ENCODE measurements at places on chromosomes 11 and 22.

DNA sequence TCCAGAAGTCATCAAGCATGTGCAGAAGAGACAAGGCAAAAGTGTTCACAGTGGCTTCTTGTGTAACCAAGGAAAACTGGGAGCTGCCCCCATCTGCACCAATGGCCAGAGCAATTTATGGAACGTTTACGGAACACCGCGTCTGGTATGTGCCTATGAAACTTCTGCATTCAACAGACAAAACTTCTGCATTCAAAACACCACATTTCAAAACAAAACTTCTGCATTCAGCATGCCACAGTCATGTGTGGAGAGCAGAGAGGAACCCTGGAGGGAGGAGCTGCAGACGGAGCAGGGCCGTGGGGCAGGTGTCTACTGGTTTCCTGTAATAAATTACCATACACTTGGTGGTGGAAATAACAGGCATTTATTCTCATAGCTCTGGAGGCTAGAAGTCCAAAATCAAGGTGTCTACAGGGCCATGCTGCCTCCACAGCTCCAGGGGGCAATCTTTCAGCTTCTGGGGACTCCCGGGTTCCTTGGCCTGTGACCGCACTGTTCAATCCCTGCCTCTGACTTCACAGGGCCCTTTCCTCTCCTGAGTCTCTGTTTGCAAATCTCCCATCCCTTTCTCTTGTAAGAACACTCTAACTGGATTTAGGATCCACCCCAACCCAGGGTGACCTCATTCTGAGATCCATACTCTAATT is 32.2 kb downstream of the RPL3 start:
- no peak for DNase-seq

DNA sequence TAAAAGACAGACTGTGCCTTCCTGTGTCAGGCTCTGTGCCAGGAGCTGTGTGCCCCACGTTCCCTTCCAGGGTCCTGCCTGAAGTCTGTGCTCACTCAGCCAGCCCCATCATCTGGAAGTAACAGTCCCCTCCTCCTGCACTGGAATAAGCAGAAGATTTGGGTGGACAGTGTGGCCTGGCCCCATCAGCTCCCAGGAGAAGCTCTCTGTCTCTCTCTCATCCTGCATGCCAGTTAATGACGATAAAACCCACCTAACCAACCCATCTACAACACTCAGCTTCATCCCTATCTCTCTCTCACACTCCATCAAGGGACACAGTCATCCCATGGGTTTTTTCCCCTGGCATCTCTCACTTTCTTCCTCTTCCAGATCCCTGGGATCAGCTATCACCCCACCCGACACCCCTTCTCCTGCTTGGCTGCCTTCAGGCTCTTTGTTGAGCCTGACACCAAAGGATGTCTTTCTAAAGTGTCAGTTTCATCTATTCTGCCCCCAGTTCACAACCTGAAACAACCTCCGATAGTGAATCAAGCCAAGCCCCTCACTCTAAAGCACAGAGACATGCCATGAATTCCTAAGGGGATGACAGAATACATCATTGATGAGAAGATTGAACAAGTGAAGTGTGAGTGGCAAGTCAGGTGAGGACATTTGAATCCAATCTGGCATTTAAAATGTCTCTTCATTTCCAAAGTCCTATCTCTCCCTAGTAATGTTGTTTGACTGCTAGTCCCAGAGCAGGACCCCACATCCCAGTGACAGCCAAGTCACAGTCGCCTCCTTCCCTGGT is 91.4 kb upstream of the TOP3B start:
- DNase-seq, result no peak

GRCh38 chr11:128663824-128664223 is 30.0 kb upstream of the FLI1 start:
- no peak for DNase-seq

DNA sequence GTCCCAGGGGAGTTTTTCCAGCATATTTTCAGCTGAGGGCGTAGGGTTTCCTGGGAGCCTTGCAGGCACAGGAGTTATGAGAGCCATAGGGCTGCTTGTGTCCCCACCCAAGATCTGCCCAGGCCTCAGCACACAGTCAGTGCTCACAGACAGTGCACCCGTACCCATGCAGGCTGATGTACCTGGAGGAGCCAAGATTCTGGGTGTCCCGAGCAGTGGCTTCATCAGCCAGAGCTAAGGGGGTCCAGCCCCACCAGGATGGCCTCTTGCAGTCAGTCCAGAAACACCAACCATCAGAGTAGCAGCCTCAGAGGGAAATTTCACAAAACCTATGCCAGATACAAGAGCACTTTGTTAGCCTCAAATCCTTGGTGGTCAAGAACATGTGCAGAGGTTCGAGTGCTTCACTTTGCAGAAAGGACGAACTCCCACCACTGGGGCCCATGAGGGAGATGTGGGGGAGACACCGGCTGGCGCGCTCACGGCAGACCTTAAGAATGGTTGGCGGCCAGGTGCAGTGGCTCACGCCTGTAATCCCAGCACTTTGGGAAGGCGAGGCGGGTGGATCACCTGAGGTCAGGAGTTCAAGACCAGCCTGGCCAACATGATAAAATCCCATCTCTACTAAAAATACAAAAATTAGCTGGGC is 43.8 kb upstream of the RTL6 start:
- DNase-seq, result no peak

DNA sequence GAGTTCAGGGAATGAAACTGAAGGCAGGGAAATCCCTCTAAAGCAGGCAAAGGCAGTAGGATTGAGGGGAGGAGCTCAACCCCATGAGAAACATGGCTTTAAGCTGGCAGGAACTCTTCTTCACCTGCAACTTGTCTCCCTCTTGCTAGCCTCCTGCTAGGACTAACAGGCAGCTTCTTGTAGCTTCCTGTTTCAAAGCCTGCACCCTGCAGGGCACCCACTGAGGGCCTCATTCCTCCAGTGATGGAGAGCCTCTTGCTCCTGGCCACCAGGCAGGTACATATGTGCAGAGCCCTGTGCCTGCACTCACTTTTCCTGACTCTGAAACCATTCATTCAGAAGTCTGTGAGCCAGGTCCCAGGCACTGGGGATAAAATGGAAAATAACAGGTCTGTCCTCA is 137.0 kb downstream of the SERGEF start:
- no peak for DNase-seq

DNA sequence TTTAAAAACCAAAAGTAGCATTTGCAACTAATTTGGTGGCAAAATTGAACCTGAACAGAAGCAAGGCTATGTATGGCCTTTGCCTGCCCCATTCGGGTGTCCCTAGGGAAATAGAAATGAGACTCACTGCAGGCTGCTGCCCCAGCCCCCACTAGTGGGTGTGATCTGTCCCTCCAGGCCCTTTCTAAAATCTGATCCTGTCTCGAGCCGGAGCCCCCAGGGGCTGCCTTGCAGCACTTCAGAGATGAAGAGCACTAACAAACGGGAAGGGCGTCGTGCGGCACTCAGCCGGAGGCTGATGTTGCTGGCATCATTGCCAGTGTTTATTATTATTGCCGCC is 43.2 kb downstream of the CD82 start:
- DNase-seq, result no peak

Data from fibroblast of mammary gland (primary cell).